Activated naive CD8-positive, alpha-beta T cell treated with anti-CD3 and anti-CD28 coated beads, Interleukin-2, amount 50 U/mL, for 24 hours (primary cell): ENCODE measurements at places on chromosomes 1 and 21.

GRCh38 chr1:14678011-14678638 is 79.6 kb downstream of the KAZN start:
- no peak for DNase-seq

DNA sequence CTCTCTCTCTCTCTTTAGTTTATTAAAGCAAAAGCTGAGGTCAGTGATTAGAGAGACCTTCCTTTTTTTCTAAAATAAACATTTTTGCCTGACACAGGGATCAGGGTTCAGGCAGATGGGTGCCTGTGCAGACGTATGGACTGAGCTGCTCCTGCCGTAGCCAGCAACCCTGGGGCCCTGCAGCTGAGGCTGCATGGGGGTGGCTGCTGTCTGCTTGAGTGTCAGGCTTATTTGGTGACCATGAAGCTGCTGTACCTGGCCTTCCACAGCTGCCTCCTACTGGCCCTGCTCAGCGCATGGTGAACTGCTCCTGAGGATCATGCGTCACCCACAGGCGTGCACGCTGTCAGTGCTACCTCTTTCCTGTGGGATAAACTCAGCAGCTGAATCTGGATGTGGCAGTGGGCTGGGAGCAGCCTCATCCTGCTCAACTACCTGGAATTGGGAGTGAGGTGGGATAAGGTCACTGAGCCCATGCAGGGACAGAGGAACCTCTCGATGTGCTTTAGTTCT is 35.1 kb downstream of the GNG4 start:
- no peak for DNase-seq

DNA sequence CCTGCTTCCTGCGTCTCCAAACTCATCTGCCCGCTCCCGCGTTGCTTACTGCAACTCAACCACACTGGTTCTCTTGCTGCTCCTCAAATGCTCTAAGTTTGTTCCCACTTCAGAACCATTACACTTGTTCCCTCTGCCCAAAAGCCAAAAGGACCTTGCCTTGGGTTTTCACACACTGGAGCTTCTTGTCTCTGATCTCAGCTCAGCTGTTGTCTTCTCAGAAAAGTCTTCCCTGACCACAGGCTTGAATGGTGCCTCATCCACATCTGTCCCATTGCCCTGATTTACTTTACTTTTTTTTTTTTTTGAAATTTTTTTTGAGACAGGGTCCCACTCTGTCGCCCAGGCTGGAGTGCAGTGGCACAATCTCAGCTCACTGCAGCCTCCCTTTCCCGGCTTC is 44.3 kb upstream of the SYT14 start:
- no peak for DNase-seq

DNA sequence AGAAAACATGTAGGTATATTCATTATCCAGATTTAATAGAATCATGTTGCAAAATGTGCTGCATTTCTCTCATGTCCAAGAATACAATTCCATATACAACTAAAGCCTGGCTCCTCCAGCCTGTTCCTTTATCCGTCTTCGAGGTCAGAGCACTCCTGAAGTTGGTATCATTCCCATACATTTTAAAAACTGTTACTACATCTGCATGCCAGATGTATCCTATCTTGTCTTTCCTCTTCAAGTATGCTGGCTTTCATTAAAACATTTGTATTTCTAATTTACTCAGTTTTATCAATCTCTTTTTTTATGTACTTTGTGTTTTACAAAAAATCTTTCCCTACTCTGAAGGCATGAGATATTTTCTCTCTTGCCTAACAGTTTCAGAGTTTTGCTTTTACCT is 536.6 kb upstream of the USP24 start:
- no peak for DNase-seq

DNA sequence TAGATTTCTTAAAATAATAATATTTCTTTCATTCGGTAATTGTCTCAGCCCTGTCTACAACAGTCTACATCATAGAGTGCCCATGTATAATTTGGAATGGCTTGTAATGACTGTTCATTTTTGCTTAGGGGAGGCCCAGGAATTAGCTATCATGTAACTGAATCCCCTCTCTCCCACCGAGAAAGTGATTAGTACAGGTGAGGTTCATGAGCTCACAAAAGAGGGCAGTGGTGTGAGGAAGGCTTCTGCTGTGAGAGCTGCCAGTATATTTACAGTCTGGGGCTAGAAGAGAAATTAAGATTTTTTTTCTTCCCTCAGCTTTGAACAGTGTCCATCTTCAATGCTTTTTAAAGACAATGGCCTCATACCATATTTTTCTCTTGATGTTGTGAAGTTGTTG is 340.7 kb downstream of the ADGRL2 start:
- no peak for DNase-seq

DNA sequence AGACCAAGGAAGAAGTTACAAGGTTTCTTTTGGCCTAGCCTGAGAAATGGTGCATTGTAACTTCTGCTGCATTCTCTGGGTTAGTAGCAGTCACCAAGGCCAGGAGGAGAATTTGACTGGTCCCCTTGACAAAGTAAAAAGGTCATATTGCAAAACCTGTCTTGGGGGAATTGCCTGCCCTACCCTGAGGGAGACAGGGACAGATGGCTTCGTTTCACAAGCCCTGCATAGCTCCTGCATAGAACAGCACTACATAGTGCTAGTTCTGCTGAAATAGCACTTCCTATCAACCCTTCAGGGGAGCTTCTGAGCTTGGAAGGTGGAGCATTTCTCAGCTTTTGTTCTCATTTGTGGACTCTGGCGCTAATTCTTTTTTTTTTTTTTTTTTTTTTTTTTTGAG is 20.4 kb upstream of the AK2 start:
- DNase-seq: no peak

GRCh38 chr1:161350671-161351070 is 17.0 kb downstream of the CFAP126 start:
- DNase-seq: no peak
